ENCODE measurements at places on chromosomes 6 and 20.

DNA sequence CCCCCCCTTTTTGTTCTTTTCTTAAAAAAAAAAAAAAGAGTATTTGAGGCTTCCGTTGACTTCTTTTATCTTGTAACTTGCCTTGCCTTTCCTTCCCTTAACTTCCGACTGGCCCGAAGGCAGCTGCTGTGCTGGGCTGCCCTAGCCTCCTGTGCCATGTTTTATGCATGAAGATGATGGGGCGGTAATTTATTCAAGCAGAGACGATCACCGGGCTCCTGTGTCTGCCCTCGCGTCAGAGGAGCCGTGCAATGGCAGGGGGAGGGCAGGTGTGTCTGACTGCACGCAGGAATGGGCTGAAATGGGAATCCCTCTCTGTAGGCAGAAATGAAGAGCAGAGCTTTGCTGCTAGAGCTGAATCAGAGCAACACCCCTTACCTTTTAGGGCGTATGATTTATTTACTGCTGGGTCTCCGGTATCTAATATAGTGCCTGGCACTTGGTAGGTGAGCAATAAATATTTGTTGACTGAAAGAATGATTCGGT, 106.3 kb upstream of the RIPOR2 start:
- DNase-seq = no peak

GRCh38 chr6:164396071-164397047, 913.0 kb downstream of the C6orf118 start:
- no peak for DNase-seq

DNA sequence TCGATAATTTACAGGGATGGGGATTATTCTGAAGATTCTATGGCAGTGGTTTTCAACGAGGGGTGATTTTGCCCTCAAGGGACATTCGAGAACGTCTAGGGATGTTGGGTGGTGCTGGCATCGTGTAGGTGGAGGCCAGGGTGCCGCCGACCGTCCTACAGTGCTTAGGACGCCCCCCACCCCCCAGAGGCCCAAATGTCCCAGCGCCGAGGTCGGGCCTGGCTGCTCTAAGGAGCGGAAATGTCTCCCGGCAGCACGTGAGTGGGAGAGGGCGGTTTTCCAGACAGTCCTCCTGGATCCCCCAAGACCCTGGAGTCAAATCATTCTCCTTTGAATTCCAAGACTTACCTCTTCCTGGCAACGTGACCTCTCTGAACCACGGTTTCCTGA, 101.9 kb downstream of the CDH4 start:
- DNase-seq = no peak

DNA sequence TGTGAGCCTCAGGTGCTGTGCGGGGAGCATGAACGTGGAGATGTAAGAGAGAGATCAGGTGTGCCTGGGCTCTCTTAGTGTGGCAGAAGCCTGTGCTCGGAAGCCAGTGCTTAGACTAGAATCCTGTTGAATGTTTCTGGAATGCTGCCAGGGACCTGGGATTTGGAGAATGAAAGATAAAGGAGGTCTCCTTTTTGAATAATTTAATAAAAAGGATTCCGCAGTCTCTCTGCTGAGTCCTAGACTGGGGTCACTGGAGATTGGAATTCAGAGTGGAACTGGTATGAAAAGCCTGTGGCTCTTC, 18.8 kb upstream of the EFCAB8 start:
- no peak for DNase-seq

DNA sequence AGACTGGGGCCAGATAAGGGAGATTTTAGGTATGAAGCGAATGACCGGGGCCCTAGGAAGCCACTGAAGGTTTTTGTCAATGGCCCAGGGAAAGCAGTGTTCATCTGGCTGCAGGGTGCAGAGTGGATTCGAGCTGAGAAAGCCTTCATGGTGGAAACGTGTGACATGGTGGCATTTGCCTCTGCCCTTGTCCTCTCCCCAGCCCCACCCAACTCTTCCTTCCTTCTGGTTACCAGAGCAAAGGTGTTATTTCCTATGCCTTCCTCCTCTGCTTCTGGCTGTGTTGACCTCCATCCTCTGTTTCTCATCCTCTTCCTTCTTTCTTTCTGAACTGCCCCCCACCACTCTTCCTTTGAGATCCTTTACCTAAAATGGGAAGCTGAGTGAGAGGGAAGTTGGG, 195.1 kb upstream of the SUPT3H start:
- no peak for DNase-seq
